ENCODE measurements at places on chromosomes 6 and 20.

- DNase-seq = peak; percentile 86
Observed at GRCh38 chr6:81834141-81834681, 81.7 kb upstream of the TENT5A start.

DNA sequence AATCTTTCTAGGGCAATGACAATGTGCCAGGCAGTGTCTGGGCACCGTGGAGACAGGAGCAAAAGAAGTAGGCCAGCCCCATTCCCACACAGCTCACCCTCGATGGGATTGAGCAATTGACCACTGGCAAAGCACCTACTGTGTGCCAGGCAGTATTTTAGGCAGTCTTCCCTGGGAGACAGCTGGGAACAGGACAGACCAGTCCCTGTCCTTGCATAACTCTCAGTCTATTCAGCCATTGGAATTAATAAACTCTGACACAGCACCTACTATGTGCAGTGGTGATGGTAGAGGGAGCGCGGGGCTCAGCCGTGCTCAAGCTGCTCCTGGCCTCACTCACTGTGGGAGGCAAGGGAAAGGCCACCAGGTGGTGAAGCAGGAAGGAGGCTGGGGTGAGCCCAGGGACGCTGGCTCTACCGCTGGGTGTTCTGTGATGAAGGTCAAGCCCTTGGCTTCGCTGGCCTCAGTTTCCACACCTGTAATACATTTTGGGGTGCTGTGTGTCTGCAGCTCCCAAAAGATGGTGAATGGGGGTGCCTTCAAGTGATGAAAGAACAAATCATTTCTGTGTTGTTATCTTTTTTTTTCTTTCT, 122.3 kb upstream of the PMEPA1 start:
- no peak for DNase-seq

DNA sequence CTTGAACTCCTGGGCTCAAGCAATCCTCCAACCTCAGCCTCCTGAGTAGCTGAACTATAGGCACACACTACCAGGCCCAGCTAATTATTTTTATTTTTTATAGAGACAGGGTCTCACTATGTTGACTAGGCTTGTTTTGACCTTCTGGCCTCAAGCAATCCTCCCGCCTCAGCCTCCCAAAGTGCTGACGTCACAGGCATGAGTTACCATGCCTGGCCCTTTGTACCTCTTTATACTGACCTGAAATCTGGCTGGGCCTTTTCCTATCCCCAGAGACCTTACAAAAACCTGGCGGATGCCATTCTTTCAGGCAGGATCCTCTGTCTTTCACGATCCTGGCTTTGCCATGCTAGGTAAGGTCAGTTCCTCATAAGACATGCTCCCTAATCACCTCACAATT, 11.5 kb downstream of the WFDC3 start:
- DNase-seq = no peak

DNA sequence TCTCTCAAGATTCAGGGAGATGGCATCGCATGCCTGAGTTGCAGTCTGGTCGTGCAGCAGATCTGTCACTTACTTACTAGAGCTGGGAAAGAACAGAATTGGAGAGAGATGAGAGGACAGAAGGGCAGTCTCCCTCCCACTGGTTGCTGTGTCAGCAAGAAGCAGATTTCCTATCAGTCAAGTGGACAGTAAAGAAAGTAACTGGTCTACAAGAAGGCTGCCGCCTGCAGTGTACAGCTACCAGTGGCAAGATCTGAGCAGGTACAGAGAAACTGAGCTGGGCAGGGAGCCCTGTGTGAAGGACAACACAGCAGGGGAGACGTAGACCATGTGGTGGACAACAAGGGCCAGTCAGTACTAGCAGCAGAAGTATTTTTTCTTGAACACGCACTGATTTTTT, 49.5 kb upstream of the PCSK2 start:
- no peak for DNase-seq

DNA sequence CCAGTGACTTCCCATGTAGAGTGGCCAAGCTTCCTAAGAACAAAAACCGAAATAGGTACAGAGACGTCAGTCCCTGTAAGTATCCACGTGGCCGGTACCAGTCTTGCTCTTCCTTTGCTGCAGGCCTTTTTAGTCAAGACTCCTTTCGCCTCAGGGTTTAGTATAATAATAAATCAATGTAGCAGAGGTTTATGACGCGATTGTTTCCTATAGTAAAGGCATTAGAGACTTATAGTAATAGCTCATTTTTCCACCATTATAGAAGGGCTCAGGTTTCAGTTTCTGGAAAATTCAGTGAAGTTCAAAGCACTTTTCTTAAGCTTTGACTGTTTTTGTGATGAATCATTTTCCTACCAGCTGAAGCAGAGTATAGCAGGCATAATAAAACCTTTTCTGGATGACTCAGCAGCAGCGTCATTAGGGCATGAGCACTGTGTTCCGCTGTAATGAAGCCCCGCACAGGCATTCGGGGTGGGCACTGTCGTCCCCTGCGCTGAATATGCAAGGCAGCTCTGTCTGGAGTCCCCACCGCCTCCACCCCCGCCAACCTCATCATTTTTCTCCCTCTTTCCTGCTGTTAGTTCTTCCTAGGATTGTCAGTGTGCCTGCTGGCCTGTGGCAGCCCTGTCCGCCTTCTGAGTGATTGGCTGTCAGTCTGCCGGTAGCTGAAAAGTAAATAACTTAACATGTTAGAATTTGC, 51.3 kb downstream of the PTPN1 start:
- DNase-seq = peak; percentile 95

GRCh38 chr6:66184091-66184490, 477.1 kb upstream of the EYS start:
- DNase-seq = no peak

- no peak for DNase-seq
Observed at GRCh38 chr6:170049641-170050561, 241.0 kb downstream of the DLL1 start.

DNA sequence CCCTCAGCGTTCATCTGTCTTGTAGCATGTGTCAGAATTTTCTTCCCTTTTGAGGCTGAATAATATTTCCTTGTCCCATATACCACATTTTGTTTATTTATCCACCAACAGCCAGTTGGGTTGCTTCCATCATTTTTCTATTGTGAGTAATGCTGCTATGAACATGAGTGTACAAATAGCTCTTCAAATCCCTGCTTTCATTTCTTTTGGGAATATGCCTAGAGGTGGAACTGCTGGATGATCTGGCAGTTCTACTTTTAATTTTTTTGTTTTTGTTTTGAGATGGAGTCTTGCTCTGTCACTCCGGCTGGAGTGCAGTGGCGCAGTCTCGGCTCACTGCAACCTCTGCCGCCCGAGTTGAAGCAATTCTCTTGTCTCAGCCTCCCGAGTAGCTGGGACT, 64.7 kb downstream of the SASH1 start:
- DNase-seq = peak; percentile 91

- no peak for DNase-seq
Observed at GRCh38 chr6:134074151-134075055, 22.0 kb upstream of the SLC2A12 start.

DNA sequence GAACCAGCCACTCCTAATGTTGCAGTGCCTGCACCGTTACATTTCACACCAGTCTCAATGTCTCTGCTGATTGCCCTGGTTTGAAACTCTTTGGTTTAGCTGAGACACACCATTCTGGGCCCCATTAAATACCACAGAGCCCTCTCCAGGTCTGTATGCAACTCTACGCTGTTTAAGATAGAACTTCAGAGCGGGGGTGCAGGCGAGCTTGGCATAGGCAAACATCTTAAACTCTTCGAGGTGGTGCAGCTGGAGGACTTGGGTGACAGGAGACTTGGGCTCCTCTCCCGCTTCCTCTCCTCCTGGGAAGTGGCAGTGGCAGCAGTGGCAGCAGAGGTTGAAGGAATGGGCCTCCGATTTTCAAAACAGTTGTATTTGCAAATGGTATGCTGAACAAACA, 18.5 kb upstream of the SSR1 start:
- DNase-seq = no peak

DNA sequence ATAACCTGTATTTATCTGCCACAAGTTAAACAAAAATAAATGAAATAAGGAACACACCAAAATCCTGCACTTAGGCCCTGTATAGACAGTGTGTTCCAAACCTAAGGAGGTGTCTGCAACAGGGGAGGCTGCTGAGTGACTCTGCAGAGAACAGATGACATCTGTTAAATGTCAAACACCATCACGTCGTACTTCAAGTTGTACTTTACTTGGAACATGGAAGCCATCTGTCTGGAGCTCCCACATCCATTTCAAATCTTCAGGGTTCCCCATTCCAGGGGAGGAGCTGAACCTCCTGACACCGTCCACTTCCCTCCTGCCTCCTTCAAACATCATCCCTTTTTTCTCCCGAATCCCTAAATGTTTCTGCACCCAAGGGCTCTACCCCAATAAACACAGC, 1.8 kb upstream of the MAP7 start:
- no peak for DNase-seq

GRCh38 chr20:16520154-16520553, 53.1 kb downstream of the KIF16B start:
- peak; percentile 22 for DNase-seq

DNA sequence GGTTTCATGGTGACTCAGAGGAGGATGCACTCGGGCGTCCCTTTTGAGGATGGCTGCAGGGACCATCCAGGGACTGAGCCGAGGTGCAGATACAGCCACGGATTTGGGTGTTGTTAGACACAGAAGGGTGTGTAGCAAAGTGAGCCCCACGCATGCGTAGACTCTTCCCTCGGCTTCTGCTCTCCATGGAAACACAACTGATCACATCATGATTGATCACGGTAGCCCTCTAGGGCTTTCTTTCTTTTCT, 606 bp upstream of the ULBP1 start:
- DNase-seq = no peak

GRCh38 chr6:163753430-163753829, 338.9 kb downstream of the QKI start:
- DNase-seq = no peak

- peak; percentile 64 for DNase-seq
Observed at GRCh38 chr6:14876778-14877613, 368.9 kb upstream of the JARID2 start.

DNA sequence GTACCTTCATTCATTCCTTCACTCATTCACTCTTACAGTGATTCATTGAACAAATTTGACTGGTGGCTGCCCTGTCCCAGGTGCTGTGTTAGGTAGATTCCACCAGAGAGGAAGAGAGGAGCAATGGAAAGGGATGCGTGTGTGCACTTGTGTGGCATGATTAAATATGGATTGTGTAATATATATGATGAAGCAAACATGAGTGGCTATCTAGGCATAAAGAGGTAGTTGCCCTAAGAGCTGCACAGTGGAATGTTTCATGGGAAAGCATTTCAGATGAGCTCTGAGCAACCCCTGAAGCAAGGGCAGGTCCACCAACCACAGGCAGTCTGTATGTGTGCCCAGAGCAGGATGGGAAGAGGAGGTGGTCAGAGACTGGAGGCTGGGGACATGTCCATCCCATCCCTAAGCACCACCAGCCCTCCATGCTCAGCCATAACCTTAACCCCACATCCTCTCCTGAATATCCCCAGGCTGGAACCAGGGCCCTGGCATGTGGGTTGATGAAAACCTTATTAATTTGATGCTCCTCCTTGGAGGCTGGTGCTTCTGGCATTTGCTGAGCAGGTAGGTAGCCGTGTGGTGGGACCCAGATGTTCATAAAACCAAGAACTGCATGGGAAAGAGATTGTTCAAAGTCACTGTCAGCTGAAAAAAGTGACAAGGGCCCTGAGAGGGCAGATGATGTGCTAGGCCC, 226.2 kb downstream of the SYNDIG1 start:
- DNase-seq = no peak

Measured in amniotic epithelial cell (primary cell).